Heart right ventricle (tissue), 16 donors: ENCODE measurements at places on chromosomes 7 and 10. TPM values are rescaled to one million over a fixed set of nuclear protein-coding genes. Genes with fewer than 3 reads are reported as not detected.

C10orf90 gene
- not detected for total RNA-seq

CLRN3 gene
- total RNA-seq, result not detected

PRPF18 gene
- 13.3 TPM for total RNA-seq

HOXA5 gene
- not detected for total RNA-seq

PDK4 gene
- total RNA-seq, result 85.3 TPM

RBM20 gene
- total RNA-seq, result 69.4 TPM

DNA sequence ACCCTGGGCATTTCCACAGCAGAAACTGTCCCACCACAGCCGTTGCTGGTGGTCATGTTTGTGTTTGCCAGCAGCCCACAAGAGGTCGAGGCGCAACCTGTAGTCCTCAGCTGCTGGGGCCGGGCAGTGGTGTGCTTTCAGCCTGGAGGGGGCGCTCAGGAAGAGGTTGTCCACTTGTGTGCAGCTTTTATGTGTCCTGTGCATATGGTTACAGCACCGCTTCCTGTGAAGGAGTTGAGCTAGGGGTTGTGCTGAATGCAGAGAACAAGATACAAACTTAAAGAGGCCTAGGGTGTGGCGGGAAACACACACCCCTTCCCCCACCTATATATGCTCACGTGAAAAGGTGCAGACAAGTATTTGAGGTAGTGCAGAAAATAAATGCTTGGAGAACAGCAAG is 29.5 kb upstream of the PFKFB3 start:
- no peaks in the 10 kb centered on the region for H3K27me3 ChIP-seq
- H3K4me1 ChIP-seq, result peaks cover 41% of the 10 kb centered on the region
- no peaks in the 10 kb centered on the region for H3K36me3 ChIP-seq
- DNase-seq, result no peak

DNA sequence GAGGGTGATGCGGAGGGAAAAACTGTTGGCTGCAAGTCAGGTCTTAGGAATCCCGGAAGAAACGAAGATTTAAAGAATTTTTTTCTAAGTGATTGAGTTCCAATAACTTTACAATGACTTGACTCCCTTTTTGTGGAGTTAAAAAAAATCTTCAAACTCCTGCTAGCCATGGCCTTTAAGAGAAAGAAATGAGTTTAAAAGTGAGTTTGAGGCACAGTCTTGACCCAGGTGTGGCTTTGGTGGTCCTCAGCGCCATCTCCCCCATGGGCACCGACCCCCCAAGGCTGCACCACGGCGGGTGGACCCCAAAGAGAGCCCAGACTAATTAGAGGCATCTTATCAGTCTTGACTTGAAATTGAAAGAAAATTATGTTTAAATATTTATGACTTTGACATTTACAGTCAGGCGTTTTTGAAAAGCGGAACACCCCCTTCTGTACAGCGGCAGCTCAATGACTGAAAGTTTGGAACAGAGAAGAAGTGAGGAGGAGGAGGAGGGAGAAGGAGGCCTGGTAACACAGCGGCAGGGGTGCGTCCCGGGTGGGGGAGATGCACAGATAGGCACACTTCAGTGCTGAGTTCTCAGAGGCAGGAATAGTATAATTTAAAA is 349.6 kb downstream of the DNAJB6 start:
- peaks cover 96% of the 10 kb centered on the region for H3K27me3 ChIP-seq
- no peak for DNase-seq
- peaks cover 26% of the 10 kb centered on the region for H3K4me1 ChIP-seq
- no peak overlapping the region for H3K4me3 ChIP-seq
- no peak overlapping the region for H3K27ac ChIP-seq

GRCh38 chr10:17443707-17444387 is 10.5 kb downstream of the ST8SIA6 start:
- peaks cover 4% of the 10 kb centered on the region for H3K4me1 ChIP-seq
- H3K27me3 ChIP-seq, result no peaks in the 10 kb centered on the region
- no peak for DNase-seq
- H3K4me3 ChIP-seq, result no peak overlapping the region
- H3K36me3 ChIP-seq, result no peaks in the 10 kb centered on the region

- no peaks in the 10 kb centered on the region for H3K27me3 ChIP-seq
- no peaks in the 10 kb centered on the region for H3K36me3 ChIP-seq
- peak overlapping the region; percentile 94 for H3K4me3 ChIP-seq
- peak; percentile 67 for DNase-seq
- peak overlapping the region; percentile 99 for H3K27ac ChIP-seq
These were observed 2.0 kb upstream of the TNRC18 start for GRCh38 chr7:5425507-5426225.

GRCh38 chr7:12320241-12320986 is 83.3 kb downstream of the VWDE start:
- DNase-seq, result no peak
- peaks cover 9% of the 10 kb centered on the region for H3K27me3 ChIP-seq
- no peak overlapping the region for H3K4me3 ChIP-seq

- no peak overlapping the region for H3K4me3 ChIP-seq
- no peak overlapping the region for H3K27ac ChIP-seq
- no peak for DNase-seq
These were observed 113.1 kb upstream of the ADCY1 start for GRCh38 chr7:45461026-45461425.

GRCh38 chr7:34453150-34453549 is 204.9 kb upstream of the NPSR1 start:
- no peak overlapping the region for H3K27ac ChIP-seq
- no peaks in the 10 kb centered on the region for H3K36me3 ChIP-seq
- H3K4me1 ChIP-seq, result no peaks in the 10 kb centered on the region
- H3K4me3 ChIP-seq, result no peak overlapping the region
- no peak for DNase-seq

- H3K27ac ChIP-seq, result no peak overlapping the region
- H3K4me1 ChIP-seq, result peaks cover 22% of the 10 kb centered on the region
- peaks cover 18% of the 10 kb centered on the region for H3K27me3 ChIP-seq
These were observed 95.8 kb downstream of the CHST15 start for GRCh38 chr10:123997486-123998196.

DNA sequence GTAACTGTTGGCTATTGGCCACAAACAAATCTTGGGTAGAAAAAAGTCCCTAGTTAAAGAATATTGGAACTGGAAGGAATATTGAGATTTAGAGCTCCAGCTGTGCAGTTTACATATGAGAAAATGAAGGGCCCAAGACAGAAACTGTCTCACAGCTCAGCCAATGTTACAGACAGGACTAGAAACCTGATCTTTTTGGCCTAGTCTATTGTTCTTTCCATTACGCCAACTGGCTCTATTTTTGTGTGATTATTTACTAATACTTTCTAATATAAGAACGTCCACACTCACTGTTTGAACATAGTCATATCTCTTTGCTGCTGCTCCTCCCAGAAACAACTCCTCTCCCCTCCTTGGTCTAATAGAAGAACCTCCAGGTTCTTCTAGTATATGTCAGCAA is 1.2 kb downstream of the WEE2 start:
- no peak overlapping the region for H3K4me3 ChIP-seq
- no peaks in the 10 kb centered on the region for H3K4me1 ChIP-seq
- no peak overlapping the region for H3K27ac ChIP-seq
- no peaks in the 10 kb centered on the region for H3K27me3 ChIP-seq

- no peaks in the 10 kb centered on the region for H3K36me3 ChIP-seq
- H3K4me1 ChIP-seq, result no peaks in the 10 kb centered on the region
- H3K27ac ChIP-seq, result no peak overlapping the region
- DNase-seq, result no peak
- peaks cover 29% of the 10 kb centered on the region for H3K27me3 ChIP-seq
- H3K4me3 ChIP-seq, result no peak overlapping the region
These were observed 20.7 kb downstream of the FGFR2 start for GRCh38 chr10:121577568-121577967.
